Iris pigment epithelial cell (primary cell): ENCODE measurements at places on chromosomes 7 and 10.
A peak's percentile ranks its signal among the peaks of the same experiment; 100 is the strongest.

GRCh38 chr10:23408330-23408976 lies 30.4 kb upstream of the OTUD1 start:
- peak; percentile 26 for DNase-seq

DNA sequence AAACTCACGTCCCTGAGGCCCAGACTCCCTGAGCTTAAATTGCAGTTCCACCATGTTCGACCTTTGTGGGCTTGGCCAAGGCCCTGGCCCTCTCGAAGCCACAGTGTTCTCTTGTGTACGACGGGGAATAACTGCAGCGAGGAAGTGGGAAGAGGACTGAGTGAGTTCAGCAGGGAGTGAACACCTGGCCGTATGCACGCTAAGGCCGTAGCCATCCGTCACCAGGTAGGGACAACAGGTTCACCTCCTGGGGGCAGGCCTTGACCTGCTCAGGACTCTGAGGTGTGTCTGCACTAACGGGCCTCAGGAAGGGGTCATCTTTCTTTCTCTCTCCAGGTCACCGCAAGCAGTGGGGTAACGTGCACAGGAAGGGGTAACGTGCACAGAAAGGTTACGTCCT lies 67.2 kb upstream of the CTBP2 start:
- no peak for DNase-seq

GRCh38 chr10:90174531-90174930 lies 473.1 kb downstream of the KIF20B start:
- DNase-seq = no peak

DNA sequence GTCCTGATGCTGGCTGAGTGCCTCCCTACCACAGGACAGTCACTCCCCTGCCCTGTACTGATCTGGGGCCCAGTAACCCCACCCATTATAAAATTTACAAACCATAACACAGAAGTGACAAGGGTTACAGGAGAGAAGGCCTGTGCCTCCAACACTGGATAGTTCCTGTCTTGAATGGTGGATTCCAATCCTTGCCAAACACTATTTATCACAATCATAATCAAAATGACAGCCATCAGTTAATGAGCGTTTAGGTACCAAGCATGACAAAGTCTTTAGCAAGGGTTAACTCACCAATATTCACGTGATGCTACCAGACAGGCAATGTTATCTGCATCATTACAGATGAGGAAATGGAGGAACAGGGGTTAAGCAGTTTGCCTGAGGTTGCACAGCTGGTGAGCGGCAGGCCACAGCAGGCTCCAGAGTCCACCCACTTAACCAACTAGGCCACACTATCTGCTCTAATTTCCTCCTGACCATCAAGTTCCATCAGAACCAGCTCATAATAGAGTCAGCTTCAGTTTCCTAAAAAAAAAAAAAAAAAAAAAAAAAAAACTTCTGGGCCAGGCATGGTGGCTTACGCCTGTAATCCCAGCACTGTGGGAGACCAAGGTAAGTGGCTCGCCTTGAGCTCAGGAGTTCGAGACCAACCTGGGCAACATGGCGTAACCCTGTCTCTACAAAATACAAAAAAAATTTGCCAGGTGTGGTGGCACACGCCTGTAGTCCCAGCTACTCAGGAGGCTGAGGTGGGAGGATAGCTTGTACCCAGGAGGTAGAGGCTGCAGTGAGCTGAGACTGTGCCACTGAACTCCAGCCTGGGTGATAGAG lies 14.2 kb downstream of the PDLIM1 start:
- DNase-seq = no peak

GRCh38 chr7:38928506-38928905 lies 19.5 kb upstream of the VPS41 start:
- no peak for DNase-seq

- no peak for DNase-seq
These were observed 39.0 kb downstream of the FKBP6 start for GRCh38 chr7:73366990-73367389.

- peak; percentile 42 for DNase-seq
These were observed 293.1 kb downstream of the ARHGAP12 start for GRCh38 chr10:31635415-31636065.

- DNase-seq = no peak
These were observed 752.8 kb downstream of the KCNMA1 start for GRCh38 chr10:76884673-76885275.

DNA sequence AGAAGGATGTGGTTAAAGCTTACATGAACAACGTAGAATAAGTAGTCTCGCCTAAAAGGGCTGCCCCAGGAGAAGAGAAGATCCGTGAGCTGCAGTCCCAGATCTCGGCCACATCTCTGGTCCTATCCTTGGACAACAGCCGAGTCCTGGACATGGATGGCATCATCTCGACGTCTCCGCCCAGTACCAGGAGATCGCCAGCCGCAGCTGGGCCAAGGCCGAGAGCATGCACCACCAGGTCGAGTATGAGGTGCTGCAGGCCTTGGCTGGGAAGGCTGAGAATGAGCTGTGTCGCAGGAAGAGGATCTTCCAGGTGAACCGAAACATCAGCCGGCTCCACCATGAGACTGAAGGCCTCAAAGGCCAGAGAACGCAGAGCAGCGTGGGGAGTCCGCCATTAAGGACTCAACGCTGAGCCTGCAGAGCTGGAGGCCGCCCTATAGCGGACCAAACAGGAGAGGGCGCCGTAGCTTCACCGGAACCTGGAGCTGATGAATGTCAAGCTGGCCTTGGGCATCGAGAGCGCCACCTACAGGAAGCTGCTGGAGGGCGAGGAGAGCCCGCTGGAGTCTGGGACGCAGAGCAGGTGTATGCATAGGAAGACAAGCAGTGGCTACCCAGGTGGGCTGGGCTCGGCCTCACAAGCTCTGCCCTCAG lies 22.2 kb downstream of the LIPK start:
- DNase-seq = peak; percentile 31

DNA sequence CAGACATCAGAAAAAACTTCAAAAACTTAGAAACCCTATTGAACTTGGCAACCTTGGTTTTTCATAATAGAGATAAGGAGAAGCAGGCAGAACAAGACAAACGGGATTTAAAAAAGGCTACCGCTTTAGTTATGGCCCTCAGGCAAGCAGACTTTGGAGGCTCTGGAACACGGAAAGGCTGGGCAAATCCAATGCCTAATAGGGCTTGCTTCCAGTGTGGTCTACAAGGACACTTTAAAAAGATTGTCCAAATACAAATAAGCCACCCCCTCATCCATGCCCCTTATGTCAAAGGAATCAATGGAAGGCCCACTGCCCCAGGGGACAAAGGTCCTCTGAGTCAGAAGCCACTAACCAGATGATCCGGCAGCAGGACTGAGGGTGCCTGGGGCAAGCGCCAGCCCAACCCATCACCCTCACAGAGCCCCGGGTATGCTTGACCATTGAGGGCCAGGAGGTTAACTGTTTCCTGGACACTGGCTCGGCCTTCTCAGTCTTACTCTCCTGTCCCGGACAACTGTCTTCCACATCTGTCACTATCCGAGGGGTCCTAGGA lies 115.3 kb downstream of the NRCAM start:
- no peak for DNase-seq

DNA sequence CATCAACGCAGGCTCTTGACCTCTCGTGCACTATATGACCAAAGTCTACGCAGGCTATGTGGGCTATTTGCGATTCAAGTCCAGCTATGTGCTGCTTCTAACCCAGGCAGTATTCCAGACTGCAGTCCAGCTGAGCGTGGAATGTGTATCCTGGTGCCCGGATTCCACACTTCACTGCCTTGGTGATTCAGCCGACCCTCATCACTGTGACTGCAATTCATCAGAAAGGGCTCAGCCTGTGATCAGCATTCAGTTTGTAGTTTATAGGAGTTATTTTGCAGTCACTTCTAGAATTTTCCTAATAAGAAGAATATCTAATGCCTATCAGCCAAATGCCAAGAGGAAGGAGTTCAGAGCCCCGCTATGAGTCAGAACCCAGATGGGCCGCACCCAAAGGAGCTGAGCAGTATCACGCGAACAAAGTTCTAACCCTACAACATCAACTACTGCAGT lies 119.8 kb upstream of the LANCL2 start:
- peak; percentile 75 for DNase-seq

DNA sequence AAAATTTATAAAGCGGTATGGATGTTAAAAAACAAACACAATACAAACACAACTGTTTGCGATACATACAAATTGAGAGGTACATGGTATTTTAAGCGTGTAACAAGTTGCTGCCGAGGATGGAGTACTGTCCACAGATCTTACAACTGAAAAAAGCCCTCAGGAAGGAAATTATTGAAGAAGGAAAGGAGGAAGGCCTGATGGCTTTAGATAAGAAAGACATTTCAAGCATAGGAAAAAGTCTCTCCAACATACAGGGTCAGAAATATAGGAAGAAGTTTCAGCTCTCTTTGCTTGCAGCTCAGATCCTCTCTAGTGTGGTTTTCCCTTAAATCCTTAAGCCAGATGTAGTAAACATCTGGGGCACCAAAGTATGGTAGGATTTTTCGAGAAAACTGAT lies 25.0 kb downstream of the RBM28 start:
- DNase-seq = no peak
